ENCODE measurements at places on chromosomes 6 and 20.
A peak's percentile ranks its signal among the peaks of the same experiment; 100 is the strongest.

- no peak for DNase-seq
Measured at GRCh38 chr6:13695252-13695651, 16.4 kb downstream of the RANBP9 start.

DNA sequence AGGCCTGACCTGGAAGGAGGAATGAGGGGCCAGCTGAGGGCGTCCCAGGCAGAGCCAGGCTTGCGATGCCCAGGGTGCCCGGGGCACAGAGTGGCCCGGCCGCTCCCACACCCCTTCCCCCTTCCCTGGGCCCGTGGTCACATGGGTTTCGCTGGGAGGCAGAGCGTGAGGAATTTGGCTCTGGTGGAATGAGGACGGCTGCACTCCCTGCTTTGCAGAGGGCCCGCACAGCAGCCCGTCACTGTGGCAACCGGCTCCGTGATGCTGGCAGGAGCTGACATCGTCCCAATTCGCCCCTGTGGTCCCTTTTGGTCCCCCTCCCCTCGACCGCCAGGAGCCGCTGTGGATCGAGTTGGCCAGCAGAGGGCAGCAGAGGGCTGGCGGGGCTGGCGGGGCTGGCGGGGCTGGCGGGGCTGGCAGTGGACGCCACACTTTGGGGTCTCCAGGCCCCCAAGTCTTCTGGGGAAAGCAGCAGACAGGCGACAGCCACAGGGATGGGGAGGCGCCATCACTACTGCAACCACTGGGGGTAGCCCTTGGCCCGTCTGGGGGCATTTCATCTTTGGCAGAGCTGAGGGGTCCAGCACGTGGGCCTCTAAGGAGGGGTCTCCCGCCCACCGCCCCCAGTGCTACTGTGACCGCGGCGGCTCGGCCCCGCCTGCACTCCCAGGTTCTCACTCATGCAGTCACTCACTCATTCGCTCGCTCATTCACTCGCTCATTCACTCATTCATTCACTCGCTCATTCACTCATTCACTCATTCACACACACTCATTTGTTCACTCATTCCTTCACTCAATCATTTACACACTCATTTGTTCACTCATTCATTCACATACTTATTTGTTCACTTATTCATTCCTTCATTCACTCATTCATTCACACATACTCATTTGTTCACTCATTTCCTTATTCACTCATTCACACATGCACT is 49.7 kb upstream of the BHLHE23 start:
- no peak for DNase-seq

DNA sequence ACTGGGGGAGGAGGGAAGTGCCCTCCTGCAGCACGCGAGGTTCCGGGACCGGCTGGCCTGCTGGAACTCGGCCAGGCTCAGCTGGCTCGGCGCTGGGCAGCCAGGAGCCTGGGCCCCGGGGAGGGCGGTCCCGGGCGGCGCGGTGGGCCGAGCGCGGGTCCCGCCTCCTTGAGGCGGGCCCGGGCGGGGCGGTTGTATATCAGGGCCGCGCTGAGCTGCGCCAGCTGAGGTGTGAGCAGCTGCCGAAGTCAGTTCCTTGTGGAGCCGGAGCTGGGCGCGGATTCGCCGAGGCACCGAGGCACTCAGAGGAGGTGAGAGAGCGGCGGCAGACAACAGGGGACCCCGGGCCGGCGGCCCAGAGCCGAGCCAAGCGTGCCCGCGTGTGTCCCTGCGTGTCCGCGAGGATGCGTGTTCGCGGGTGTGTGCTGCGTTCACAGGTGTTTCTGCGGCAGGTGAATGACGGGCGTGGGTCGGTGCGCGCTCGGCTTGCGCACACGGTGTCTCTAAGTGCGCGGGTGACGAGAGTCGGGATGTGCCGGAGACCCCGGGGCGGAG is at the start of gene CDKN1A:
Gene CDKN1A, plus strand, starts transcription at position 227 of the 555 bp plus-strand sequence. CDS start 5,388 bp downstream, outside the sequence.
- DNase-seq, result no peak

DNA sequence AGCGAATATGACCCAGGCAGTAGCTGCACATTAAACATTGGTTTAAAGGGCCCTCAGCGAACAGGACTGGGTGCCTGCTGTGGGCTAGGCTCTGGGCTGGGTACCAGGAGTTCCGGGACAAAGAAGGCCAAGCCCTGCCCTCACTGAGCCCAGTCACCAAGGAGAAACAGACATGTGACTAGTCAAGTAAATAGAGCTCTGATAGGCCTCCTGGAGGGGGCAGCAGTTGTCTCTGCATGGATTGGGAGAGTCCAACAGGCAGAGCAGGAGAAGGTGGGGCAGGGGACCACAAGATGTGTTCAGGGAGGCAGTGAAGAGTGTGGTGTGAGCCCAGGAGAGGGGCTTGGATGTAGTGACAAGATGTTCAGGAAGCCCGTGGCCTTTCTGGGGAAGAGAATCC is 3.1 kb downstream of the HM13 start:
- DNase-seq, result peak; percentile 28

GRCh38 chr6:170029416-170030283 is 261.2 kb downstream of the DLL1 start:
- no peak for DNase-seq

GRCh38 chr20:53685070-53685595 is 91.5 kb upstream of the ZNF217 start:
- no peak for DNase-seq

DNA sequence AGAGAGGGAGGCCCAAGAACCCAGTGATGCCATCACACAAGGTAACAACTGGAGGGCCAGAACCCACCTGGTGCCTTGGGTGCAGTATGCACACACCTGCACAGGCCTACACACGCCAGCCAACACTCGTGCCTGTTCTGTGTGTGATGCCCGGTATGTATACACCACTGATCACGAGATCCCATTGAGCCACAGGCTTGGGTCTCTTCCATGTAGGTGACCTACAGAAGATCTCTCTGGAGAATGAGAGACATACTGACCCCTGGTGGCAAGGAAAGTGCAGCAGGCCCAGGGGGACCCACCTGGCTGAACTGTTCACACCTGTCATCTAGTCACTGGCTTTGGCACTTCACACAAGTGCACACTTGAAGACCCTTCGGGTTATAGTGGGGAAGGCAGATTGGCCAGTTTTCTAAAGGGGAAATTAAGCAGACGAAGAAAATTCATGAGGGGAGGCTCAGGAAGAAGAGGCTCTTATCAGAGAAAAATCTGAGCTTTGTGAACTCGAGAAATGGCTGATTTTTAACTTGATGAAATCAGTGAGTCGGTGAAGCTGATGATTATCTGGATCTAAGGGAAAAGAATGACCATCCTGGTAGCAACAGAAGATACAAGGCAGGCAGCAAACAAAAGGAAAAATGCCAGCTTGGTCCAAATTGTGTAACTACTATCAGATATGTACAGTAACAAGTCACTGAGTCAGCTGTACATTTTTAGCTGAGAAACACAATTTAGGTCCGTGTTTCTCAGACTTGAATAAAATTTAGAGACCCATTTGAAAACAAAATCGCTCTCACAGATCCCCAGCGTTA is 69.1 kb upstream of the PBOV1 start:
- no peak for DNase-seq

- DNase-seq, result no peak
Measured at GRCh38 chr6:105993341-105994117, 92.6 kb upstream of the PRDM1 start.

DNA sequence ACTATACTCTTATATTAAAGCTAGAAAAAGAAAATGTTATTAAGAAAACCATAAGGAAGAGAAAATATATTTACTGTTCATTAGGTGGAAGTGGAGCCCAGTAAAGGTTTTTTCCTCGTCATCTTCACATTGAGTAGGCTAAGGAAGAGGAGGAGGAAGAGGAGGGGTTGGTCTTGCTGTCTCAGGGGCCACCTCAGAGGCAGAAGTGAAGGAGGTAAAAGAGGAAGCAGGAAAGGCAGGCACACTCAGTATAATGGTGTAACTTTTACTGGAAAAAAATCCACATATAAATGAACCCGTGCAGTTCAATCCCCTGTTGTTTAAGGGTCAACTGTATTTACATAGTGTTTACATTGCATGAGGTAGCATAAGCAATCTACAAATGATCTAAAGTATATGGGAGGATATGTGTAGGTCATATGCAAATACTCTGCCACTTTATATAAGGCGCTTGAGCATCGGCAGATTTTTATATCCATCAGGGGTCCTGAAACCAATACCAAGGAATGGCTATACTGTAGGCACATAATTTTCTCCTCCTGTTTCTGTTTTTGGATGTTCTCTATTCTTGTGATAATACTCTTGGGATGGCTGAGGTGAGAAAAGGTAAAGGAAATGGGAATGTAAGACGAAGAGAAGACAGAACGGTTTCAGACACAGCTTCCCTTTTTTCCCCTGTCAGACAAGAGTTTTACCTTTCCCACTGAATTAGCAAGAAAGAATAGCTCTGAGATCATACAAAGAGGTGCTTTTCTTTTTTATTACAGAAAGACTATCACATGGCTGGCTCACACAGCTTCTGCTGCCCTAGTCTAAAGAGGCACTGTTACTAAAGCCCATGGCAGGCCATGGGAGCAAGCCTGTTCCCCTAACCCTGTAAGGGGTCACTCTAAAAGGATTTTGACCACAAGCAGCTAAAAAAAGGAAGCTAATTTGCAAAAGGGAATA is 59.9 kb downstream of the NUDT3 start:
- no peak for DNase-seq

GRCh38 chr6:151093706-151094105 is 146.1 kb upstream of the AKAP12 start:
- DNase-seq, result no peak

DNA sequence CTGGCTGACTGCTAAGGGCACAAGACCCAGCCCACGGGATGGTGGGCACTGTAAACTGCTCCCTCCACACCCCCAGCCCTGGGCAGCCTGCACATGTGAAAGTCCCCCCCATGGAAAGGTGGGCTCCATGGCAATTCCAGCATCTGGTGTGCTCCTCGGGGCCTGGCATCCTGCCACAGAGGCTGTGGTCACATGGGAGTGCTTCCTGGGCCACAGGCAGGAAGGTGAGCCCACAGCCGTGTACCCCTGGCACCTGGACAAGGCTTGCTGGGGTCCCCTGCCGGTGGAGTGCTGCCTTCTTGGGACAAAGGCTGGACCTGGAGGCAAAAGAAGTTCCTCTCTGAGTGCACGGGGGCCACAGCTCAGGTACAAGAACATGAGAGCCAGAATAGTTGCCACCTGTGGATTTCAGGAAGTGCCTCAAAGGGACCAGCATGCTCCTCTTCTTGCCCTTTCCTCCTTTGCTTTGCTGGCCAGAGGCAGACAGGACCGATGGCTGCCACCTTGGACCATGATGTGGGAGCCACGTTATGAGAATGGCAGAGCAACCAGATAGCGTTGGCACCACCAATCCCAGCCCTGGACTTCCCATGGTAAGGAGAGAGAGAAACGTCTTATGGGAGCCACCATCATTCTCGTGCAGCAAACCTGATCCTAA is 120.2 kb upstream of the MLN start:
- no peak for DNase-seq

- DNase-seq, result no peak
Measured at GRCh38 chr20:4113615-4114603, 98.6 kb upstream of the RNF24 start.
